ENCODE measurements at places on chromosomes 6 and 20.

- DNase-seq = no peak
Measured at GRCh38 chr6:16712255-16712930, 48.9 kb downstream of the ATXN1 start.

DNA sequence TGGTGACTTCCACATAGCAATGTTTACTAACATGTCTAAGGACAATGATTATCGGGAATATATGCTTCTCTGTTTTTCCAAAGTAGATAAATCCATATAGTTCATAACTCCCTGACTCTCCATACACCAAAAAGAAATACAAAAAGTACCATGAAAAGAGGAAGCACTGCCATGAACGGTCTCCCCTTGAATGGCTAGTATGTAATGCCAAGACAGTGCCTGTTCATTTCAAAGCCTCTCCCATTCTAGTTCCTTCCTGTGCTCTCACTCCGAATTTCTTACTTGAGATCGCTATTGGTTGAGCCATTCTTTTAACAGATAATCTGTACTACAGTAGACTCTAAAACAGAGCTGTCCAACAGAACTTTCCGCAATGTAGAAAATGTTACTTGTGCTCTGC, 54.8 kb upstream of the EDN1 start:
- DNase-seq = no peak

DNA sequence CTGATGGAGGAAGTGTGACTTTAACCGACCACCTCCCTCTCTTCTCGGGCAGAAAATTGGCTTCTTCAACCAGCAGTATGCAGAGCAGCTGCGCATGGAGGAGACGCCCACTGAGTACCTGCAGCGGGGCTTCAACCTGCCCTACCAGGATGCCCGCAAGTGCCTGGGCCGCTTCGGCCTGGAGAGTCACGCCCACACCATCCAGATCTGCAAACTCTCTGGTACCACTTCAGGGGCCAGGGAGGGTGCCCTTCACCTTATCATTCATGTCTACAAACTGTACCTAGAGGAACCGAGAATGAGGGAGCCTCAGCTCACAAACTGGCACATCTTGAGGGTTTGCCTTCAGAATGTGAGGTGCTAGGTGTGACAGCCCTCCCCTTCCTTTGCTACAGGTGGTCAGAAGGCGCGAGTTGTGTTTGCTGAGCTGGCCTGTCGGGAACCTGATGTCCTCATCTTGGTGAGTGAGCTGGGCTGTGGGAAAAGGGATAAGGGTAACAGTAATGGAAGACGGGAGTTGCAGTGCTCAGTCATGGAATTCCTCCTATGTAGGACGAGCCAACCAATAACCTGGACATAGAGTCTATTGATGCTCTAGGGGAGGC, 18.6 kb downstream of the ABCF1 start:
- DNase-seq = no peak

- no peak for DNase-seq
Measured at GRCh38 chr20:53805895-53806384, 212.3 kb upstream of the ZNF217 start.

GRCh38 chr20:2749343-2749950, 51.0 kb downstream of the CPXM1 start:
- no peak for DNase-seq

- DNase-seq = no peak
Measured at GRCh38 chr20:18672834-18673233, 85.0 kb downstream of the DTD1 start.

- no peak for DNase-seq
Measured at GRCh38 chr6:37712508-37712907, 14.8 kb upstream of the MDGA1 start.

DNA sequence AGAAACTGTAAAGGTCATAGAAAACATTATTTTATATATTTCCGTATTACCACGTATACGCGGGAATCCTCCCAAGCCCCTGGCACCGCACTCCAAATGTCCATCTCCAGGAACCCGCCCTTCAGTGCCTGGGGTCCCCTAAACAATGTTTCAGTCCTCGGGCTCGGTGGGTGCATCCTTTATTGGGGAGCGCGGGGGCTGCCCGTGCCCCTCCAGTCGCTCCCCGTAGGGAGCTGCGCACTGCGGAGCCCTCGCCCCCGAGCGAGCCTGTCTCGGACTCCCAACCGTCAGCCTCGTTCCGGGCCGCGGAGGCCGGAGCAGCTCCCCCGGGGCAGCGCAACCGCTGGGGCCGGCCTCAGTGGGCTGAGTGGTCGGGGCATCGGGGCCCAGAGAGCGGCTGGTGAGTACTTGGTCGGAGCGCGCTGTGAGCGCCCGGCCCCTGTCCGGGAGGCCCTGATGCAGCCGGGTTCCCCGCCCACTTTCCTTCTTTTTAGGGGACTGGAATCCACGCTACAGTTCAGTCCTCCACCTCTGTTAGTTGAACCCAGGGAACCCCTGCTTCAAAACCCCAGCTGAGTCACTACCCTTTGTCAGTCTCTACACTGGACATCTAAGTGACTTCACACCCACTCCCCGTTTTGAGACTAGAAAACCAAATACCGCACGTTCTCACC, at the start of gene DNAH8:
Gene DNAH8, plus strand, starts transcription at position 296 of the 674 bp plus-strand sequence. CDS start 7,499 bp downstream, outside the sequence.
- peak; percentile 49 for DNase-seq

DNA sequence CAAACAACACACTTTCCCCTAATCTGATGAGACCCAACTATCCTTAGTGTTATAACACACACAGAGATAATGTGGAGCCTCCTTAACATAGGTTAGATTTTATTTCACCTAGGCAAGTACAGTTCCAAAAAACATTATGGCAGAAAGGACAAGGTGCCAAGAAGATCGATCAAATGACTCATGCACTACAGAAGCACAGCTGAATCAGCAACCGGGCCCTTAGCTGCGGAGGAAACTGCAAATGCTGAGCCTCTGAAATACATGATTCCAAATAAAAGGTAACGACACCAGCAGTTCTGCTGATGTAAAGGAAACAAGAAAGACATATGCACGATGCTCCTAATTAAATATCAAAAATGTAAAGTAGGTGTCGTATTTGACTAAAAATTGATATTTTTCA, 19.9 kb upstream of the MUC21 start:
- no peak for DNase-seq

GRCh38 chr6:111765763-111766162, 107.5 kb downstream of the FYN start:
- DNase-seq = no peak

GRCh38 chr6:147564556-147564955, 56.1 kb downstream of the SAMD5 start:
- no peak for DNase-seq

DNA sequence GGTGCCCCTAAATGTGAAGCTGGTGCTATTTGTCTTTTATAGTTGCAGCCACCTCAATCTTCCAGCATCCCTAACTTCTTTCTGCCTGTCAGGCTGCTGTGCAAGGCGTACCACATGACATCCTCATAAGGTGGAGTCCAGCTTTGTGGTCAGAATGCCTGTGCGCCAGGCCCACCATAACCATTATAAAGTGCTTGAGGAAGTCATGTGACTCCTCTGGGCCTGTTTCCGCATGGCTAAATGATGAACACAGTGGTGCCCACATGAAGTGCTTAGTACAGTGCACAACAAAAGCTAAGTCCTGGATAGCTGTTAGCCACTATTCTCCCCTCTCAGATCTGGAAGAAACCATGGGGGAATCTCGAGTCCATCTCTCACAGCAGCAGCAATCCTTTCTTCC, 75.6 kb downstream of the INSM1 start:
- no peak for DNase-seq

DNA sequence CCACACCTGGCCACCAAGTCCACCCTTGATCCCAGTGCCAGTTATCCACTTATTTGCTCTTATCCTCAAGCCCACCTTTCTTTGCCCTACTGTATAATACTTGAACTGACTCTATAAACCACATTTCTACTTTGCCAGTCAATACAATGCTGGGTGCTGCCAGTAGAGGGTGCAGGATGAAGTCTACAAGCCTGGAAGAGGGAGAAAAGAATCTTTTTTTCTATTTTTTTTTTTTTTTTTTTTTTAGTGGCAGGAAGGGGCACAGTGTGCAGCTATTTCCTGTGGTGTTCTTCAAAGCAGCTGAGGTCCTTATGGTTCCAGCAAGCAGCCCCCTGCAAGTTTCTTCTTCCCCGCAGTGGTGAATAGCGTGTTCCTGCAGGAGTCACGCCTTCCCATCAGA, 22.2 kb upstream of the GABRR1 start:
- DNase-seq = peak; percentile 32

DNA sequence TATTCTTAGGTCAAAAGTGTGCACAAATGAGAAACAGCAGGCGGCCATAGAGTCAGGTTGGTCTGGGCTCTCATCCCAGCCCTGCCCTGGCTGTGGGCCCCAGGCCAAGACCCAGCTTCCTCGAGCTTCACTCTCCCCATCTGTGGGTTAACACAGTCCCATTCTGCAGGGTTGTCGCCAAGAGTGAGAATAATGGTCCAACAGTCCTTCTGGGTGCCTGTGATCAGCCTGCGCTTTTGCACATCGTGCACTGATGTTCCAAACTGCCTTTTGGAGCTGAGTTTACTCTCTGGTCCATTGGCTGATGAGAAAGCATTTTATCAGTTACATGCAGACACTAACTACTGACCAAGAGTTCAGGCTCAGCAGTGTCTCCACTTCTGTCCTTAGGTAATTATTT, 82.6 kb downstream of the INSM1 start:
- DNase-seq = no peak

- DNase-seq = no peak
Measured at GRCh38 chr20:38612751-38613515, 11.3 kb downstream of the ARHGAP40 start.

- no peak for DNase-seq
Measured at GRCh38 chr6:41450581-41450980, 95.6 kb upstream of the FOXP4 start.

DNA sequence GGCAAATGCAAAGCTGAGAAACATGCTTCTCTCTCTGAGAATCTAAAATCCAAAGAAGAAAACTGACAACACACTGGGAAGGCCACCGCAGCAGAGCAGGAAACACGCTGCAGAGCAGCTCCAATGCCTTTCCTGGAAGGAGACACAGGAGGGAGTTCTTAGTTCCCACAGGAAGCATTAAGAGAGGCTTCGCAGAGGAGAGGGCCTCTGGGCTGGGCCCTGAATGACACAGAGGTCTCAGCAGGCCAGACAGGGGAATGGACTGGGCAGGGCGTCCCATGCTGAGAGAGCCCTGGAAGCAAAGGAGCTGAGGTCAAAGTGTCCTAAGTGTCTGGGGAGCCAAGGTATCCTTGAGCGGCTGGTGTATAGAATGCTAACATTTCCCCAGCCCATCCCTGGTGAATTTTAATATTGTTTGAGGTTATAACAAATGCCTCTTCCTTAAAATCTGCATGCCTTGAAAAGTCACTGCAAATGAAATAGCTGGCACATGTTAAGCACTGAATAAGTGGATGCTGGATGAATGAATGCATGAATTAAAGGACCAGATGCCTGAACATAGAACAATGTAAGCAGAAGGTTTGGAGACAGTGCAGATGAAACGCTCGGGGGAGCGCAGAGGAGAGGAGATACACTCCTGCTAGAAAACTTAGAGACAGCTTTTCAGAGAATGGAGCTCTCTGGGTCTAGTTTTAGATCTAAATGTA, 110.0 kb upstream of the SYNDIG1 start:
- no peak for DNase-seq

GRCh38 chr20:41064377-41064776, 35.8 kb downstream of the TOP1 start:
- no peak for DNase-seq

GRCh38 chr20:61135968-61136367, 116.1 kb upstream of the CDH4 start:
- DNase-seq = no peak

GRCh38 chr20:14595051-14595450, 257.6 kb upstream of the FLRT3 start:
- no peak for DNase-seq

DNA sequence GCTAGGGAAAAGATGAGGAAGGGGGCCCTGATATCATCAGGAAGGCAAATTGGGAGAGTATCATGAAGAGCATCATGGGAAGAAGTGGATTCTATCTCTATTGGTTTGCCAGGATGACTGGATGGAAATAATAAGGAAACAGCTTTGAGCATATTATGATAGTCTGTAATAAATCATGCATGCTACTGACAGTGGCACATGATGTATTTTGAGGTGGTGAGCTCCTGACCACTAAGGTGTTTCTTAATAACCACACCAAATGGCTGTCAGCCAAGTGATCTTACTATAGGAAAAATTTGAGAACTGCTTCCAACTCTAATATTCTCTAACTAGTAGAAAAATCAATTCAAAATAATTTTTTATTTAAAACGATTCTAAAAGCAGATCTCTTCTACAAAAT, 548.4 kb upstream of the JAG1 start:
- no peak for DNase-seq

DNA sequence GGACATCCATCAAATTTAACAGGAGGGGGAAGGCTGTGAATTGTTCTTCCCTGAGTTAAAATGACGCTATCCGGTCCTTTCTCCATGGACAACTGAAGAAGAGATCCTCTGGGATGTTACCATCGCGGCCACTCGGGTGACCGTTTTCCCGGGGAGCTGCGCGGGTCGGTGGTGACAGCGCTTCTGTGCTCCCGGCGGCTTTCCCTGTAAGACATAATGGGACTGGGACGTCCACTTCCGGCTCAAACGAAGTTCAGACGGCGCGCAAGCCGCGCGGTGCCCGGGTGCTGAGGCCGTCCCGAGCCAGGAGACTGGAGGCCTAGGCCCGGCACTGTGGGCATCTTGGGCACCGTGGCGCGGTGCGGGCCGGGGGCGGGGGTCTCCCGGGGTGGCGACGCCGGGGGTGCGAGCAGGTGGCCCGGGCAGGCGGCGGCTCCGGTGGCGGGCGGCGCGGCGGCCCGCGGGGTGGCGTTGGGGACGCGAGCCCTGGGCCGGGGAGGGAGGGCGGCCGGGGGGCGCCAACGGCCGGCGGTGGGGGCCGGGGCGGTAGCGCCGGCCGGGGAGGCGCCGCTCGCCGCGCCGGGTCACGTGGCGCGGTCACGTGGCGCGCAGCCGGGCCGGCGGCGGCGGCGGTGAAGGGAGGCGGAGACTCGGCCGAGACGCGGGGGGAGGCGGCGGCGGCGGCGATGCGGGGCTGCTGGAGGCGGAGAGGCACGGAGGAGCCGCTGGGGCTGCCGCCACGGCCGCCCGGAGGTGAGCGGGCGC, 63.6 kb downstream of the GTF2H5 start:
- peak; percentile 71 for DNase-seq

GRCh38 chr6:142469220-142469619, 167.4 kb downstream of the ADGRG6 start:
- DNase-seq = no peak

DNA sequence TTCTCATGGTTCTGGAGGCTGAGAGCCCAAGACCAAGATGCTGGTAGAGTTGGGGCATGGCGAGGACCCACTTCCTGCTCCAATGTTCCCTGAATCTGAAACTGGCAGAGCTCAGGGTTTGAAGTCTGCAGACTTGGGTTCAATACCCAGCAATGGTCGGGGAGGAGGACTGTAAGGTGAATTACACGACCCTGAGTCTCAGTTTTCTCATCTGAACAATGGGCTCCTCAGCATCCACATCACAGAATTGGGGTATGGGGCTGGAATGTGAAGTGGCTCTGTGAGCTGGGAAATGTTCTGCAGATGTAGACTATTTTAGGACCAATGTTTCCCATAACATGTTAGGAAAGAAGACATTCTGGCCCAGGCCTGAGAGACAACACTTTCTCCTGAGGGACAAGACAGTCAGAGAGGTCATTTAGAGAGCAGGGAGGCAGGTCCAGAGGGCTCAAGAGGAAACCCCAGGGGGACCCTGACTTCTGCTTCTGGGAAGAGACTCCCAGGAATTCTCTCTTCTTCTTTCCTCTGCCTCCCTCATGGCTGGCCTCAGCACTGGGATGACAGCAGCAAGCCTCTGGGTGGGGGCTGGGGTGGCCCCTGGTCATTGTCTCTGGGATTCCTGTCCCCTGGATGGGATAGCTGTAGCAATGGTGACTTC, 141.3 kb upstream of the PMEPA1 start:
- no peak for DNase-seq

- DNase-seq = no peak
Measured at GRCh38 chr6:43089467-43089866, 13.4 kb downstream of the PTK7 start.

Measured in WTC11 (cell line).